Right lobe of liver (tissue), 6 donors: ENCODE measurements at places on chromosomes 5 and 9. TPM values are rescaled to one million over a fixed set of nuclear protein-coding genes. Genes with fewer than 3 reads are reported as not detected.

The TLX3 gene
- not detected for total RNA-seq

The IL4 gene
- total RNA-seq = not detected

- no peak for DNase-seq
Measured at GRCh38 chr9:115939065-115939765, 214.4 kb upstream of the PAPPA start.

The IRX2 gene
- total RNA-seq = not detected

GRCh38 chr9:1941989-1942388, 73.2 kb upstream of the SMARCA2 start:
- no peak for DNase-seq

DNA sequence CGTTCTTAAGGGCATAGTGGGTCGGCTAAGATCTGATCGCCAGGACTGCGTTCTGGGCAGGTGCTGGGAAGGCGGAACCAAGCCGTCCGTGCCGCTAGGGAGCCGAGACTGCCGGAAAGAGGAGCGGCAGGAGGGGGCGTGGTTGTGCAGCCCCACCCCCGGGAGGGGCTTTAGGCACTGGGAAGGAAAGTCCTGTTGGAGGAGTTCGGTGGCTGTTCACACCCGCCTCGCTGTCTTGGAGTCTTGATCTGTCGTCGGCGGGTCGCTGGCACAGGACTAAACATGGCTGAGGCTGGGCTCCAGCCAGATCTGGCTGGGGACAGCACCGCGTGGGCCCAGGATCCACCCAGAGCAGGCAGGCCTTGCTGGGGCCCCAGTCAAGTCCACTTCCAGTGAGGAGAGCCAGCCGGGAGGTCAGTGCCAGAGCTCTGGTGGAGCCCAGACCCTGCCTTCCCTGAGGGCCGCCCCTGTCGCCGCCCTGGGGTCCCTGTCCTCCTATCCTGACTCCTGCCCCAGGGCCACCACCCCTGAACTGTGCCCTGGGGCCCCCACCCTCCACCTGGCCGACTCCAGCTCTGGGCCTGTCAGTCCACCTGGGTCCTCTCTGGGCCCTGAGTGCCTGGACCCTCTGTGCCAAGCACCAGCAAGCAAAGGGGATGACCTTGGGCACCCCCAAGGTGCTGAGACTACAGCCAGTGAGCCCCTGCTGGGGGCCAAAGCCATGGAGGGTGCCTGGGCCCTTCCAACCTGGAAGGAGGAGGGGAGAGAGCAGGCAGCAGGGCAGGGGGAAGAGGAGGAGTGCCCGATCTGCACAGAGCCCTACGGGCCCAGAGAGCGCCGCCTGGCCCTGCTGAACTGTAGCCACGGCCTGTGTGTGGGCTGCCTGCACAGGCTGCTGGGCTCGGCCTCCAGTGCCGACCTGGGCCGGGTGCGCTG, 4.5 kb downstream of the RNF208 start:
- no peak for DNase-seq

The ADAMTS19 gene
- total RNA-seq = not detected

- DNase-seq = peak; percentile 58
Measured at GRCh38 chr9:69174616-69175463, 763 bp downstream of the TJP2 start.

DNA sequence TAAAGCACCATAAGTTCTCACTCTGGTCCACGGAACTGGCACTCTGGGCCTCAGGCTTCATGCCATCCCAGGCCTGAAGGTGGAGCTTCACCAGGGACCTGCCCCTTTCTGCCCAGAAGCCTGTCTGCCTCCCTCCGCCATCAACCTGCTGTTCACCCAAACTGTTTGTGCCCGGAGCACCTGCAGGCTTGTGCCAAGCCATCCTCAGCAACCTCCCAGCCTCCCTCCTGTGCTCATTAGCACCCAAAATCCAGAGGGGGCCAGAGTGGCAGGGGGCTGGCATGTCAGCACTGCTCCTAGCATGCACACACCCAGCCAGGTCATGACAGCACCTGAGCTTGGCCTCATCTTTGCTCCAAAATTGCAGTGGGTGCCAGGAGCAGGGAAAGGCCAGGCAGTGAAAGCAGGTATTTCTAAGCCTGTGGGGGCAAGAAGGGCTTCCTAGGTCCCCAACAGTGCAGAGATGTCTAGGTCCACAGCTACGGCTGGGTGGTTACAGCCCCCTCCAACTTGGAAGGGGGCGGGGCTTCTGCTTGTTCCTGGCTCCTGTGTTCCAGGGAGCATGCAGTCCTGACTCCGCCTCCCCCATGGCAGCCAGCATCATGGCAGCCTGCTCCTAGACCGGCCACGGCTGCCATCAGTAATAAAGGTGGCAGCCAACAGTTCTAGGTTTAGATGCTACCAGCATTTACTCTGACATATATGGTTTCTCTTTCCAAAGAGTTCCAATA, 85.1 kb downstream of the GIN1 start:
- DNase-seq = no peak

DNA sequence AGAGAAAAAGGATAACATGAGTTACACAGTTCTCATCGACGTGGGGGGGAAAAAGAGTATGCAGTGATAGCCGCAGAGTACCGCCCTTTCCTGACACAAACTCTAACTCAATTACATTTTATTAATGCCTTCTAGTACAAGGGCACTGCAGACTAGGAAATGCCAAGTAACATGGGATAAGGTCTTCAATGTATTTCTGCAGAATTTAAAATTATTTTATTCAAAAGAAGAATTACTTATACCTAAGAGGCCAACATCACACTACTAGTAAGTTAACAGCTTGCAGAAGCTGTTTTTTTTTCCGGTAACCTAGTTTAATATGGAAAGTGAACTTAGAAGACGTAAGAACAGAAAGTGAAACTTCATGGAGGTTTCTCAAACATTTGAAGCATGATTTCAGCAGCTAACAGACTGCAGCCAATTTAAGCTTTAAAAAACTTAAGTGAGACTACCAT, 3.9 kb downstream of the SETX start:
- DNase-seq = no peak

The FBP1 gene
- total RNA-seq = 274 TPM

The OR2V1 gene
- not detected for total RNA-seq

The PLAC8L1 gene
- total RNA-seq = not detected

- no peak for DNase-seq
Measured at GRCh38 chr9:107299437-107299836, 16.4 kb downstream of the RAD23B start.

DNA sequence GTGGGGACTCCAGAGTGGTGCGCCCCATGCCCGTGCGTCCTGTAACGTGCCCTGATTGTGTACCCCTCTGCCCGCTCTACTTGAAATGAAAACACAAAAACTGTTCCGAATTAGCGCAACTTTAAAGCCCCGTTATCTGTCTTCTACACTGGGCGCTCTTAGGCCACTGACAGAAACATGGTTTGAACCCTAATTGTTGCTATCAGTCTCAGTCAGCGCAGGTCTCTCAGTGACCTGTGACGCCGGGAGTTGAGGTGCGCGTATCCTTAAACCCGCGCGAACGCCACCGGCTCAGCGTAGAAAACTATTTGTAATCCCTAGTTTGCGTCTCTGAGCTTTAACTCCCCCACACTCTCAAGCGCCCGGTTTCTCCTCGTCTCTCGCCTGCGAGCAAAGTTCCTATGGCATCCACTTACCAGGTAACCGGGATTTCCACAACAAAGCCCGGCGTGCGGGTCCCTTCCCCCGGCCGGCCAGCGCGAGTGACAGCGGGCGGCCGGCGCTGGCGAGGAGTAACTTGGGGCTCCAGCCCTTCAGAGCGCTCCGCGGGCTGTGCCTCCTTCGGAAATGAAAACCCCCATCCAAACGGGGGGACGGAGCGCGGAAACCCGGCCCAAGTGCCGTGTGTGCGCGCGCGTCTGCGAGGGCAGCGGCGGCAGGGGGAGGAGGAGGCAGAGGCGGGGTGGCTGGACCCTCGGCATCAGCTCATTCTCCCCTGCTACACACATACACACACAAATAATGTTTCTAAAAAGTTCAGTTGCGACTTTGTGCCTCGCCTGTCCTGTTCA, 668 bp downstream of the GLIS3 start:
- DNase-seq = peak; percentile 63

DNA sequence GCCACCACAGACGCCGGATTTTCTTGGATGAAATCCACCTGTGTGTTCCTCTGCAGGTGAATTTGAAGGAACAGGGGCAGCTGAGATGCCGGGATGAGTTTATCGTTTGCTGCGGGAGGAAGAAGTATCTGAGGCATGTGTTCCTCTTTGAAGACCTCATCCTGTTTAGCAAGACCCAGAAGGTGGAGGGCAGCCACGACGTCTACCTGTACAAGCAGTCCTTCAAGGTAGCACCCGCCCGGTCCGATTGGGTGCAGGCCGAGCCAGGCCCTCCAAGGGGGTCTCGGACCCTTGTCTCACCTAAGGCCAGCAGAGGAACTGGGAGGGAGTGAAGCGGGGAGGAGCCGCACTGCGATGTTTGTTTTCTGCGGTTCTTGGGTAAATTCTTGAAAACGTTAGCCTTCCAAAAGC, 18.4 kb upstream of the LRRC14B start:
- peak; percentile 42 for DNase-seq

- DNase-seq = no peak
Measured at GRCh38 chr5:148853868-148854267, 27.5 kb downstream of the ADRB2 start.

GRCh38 chr5:131460867-131461572, 174.0 kb downstream of the RAPGEF6 start:
- DNase-seq = no peak

- no peak for DNase-seq
Measured at GRCh38 chr5:174383210-174384167, 338.0 kb downstream of the NSG2 start.

GRCh38 chr9:95507464-95508241, 9.1 kb downstream of the PTCH1 start:
- DNase-seq = peak; percentile 79

DNA sequence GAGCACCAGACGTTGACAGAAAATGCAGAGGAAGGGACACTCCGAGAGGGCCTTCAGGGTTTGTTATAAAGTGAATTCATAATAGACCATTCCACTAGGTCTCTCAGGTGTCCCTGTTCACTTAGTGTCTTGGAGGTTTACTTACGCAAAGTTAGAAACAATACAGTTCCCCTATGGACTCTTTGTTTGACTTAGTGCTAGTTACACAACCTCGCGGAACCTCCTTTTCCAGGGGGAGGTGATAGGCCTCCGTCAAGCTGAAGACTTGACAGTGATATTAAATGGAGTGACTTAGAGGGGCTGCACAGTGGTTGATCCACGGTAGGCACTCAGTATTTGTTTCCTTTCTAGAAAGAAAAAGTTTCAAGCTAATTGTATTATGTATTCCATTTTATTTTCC, 1.3 kb downstream of the CCT5 start:
- DNase-seq = no peak

- DNase-seq = no peak
Measured at GRCh38 chr9:7228726-7229125, 471.0 kb downstream of the KDM4C start.

DNA sequence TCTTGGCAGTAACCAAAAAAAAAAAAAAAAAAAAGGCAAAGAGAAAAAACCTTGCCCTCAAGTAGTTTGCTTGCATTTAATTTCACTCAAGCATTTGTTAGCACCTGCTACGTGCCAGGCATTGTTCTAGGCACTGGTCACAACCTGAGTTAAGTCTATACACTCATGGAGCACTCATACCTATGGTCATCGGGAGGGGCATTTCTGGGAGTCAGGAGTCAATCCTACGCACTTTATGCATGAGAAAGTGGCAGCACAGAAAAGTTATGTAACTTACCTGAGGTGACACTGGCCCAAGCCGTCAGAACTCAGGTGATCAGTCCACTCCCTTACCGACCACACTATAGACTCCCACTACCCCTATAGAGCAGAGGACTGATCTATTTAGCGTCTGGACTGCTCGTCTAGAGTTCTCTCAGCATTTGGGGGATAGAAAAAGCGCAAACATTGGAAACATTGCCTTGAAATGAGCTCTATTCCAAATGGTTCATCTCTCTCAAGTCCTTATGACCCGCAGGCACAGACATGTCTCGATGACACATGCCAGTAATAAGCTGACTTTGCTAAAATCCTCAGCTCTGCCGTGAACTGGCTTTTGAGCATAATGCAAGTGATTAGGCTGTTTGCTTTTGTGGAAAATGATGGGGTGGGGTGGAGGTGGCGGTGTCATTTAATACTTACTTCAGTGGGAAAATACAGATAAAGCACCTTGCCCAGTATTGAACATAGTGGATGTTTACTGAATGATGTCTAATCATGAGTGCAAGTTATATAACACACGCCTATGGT, 160.2 kb downstream of the ARHGEF28 start:
- no peak for DNase-seq

The SNAPC3 gene
- total RNA-seq = 13.5 TPM

GRCh38 chr5:74085186-74085585, 459.2 kb downstream of the ARHGEF28 start:
- DNase-seq = no peak

DNA sequence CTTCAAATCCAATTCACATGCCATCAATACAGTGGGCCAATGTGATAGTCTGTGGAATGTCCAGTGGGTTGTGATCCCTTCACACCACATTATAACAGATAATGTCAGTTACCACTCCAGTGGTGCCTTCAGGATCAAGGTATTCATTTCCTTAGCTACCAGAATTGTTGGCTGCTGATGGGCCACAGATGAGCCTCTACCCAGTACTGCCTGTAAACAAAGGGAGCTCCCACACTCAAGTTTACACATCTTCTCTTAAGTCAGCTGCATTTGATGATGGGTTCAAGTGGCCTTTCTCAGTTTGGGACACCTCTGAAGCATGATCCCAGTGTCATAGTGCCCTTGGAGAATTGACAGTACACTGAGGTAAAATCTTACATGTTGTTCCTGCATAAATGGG, 477.0 kb upstream of the CD180 start:
- DNase-seq = no peak

GRCh38 chr5:42543774-42544173, 120.5 kb downstream of the GHR start:
- DNase-seq = peak; percentile 63

The PCDHA7 gene
- 0.12 TPM for total RNA-seq

DNA sequence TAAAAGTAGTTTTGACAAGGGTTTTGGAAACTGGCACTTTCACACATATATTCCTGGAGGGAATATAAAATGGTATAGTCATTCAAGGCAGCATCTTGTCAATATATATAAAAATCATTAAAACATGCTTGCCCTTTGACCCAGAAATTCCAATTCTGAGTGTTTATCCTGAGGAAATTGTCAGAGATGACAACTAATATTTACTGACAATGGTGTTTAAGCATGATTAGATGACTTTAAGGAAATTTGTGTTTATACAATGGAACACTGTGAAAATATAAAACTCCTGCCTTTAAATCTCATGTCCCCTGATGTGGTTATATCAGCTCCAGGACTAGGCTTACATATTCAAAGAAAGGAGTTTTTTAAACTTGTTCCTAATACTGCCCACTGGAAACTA, 25.6 kb downstream of the PCSK1 start:
- no peak for DNase-seq

The TTC16 gene
- total RNA-seq = not detected

The BARX1 gene
- total RNA-seq = not detected

DNA sequence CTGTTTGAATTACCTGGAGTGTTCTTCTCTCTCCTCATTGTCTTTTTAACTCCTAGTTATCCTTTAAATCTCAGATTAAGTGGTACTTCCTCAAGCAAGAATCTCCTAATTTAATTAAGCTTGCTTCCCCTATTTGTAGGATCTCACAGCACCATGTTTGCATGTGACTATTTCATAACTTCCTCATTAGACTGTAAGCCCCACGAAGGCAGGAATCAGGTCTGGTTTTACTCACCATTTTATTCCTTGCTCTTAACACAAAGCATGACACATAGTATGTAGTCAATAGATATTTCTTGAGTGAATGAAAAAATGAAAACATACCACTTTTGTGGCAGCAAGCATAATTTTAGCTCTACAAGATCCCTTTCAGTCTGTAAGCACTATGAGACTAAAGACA, 1.3 kb upstream of the ERMP1 start:
- DNase-seq = no peak
